ENCODE measurements at places on chromosomes 7 and 10.

DNA sequence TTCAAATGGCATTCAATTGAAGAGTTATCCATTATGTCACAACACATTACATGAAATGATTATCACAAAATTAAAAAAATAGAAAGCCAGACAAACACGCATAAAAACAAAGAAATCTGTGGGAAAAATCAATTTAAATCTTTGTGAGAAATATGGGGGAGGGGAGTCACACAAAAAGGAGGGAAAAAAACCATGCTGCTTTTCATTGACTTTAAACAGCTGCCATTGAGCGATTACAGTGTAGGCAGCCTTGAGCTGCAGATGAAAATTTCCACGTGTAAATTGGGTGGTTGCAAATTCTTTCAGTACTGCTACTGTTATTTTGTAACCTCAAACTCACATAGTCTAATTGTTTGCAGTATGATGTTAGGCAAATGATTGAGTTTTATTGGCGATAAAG is 889.9 kb upstream of the PHF14 start:
- DNase-seq = no peak

GRCh38 chr7:135734343-135734689 is 6.3 kb upstream of the SLC13A4 start:
- DNase-seq = no peak

DNA sequence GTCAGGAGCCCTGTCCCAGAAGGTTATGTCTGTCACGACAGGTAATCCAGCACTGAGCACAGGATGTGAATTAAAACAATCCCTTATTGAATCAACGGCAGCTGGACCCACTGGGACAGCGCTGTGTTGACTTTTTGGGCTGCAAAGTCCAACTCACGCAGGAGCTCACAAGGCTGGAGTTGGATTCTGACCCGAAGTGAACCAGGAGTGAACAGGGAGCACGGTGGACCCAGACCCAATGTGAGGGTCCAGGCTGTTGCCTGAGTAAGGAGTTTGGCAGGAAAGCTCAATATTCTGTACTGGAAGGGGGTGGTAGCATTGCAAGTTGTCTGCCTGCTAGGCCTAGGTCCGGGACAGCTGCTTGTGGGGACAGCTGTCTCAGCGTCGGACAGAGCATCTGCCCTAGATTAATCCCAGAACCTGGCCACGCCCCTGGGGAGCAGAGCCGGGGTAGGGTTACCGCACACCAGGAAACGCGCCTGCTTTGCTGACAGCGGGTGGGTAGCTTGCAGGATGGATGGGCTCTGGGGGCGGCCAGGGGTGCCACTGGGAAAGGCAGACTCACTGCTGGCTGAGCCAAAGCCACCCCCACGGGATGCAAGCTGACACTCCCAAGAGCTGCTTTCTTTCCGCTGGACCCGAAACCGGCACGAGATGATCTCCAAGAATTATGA is 24.0 kb downstream of the COL26A1 start:
- no peak for DNase-seq

GRCh38 chr10:87860156-87860795 is 3.1 kb downstream of the KLLN start:
- DNase-seq = no peak

DNA sequence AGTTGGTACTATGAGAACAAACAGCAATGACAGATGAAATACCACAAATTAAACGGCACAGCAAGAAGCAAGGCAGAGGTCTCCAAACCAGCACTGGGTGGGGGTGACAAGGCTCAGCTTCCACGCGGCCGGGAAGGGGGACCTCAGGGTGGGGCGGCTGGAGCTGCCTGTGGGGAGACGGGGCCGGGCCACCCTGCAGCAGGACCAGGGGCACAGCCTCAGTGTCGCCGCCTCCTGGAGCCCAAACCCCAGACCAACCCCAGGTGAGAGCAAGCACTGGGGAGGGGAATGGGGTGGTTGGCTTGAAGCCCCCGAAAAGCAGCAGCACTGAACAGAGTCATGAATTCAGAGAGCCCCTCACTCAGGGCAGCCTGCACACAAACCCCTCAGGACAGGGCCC is 49.3 kb upstream of the PRKAR1B start:
- no peak for DNase-seq

GRCh38 chr7:116929914-116930913 is 23.1 kb upstream of the ST7 start:
- peak; percentile 55 for DNase-seq

- no peak for DNase-seq
Measured at GRCh38 chr7:101241443-101242349, 3.2 kb downstream of the FIS1 start.

GRCh38 chr10:5447611-5448071 is 35.3 kb downstream of the NET1 start:
- DNase-seq = no peak

DNA sequence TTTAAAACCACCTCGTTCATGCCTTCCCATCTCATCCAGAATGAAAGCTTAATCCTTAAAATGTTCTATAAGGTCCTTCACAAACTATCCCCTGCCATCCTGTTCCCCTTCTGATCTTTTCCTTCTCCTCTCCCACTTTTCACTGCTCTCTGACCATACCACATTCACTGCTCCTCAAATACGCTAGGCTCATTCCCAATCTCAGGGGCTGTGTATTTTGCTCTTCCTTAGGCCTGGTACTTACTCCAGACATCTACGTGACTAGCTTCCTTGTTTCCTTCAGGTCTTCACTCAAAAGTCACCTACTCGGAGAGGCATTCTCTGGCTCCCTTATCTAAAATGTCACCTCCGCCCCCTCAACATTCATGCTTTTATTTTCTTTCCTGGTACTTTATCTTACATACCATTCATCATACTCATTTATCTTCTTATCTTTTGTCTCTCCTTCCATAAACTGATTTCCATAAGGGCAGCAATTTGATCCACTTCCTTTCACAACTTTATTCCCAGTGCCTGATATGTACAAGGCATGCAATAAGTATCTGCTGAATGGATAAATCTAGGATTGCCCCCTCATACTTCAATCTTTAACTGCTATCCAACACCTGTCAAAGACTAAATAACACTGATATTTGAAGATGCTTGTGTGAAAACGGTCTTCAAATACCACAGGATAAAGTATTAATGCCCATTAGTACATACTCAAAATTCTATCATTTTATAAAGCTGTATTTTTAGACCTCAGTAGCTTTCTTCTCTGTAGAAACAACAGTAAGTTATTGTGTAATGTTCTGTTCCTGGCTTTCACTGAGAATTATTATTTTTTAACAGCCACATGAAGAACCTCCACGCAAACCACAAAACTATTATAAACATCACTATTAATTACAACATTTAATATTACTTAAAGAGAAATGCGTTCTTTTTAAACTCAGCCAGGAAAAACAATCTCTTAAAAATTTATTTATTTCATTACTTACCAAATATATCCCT is 27.0 kb downstream of the JMJD1C start:
- no peak for DNase-seq

- DNase-seq = no peak
Measured at GRCh38 chr10:47316131-47316530, 6.1 kb upstream of the GDF2 start.

DNA sequence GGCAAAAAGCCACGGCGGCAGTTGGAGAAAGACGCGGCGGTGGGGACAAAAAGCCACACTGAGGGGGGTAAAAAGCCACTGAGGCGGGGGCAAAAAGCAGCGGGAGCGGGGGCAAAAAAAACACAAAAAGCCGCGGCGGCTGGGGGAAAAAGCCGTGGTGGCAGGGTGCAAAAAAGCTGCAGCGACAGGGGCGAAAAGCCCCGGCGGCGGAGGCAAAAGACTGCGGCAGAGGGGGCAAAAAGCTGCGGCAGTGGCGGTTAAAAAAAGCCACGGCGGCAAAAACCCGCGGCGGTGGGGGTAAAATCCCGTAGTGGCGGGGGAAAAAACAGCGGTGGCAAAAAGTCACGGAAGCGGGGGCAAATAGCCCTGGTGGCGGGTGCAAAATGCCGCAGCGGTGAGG is 527.3 kb downstream of the ZNF33B start:
- DNase-seq = no peak

DNA sequence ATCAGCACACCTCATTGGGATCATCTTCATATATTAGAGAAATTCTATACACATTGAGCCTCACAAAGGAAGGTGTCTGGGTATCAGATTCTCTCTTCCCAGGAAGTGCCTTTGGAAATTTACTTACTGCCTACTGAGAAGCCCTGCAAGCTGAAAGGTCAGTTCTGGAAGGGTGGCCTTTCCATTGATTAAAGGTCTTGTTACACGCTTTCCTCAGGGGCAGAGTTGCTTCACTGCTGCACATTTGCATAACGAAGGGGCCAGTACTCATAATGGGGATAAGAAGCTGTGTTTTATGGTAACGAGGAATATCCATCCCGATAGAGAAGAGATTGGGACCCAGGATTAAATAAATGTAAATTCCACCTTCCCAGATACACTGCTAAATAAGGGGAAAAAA is 19.4 kb upstream of the IL15RA start:
- no peak for DNase-seq

GRCh38 chr7:94446308-94446707 is 51.6 kb downstream of the COL1A2 start:
- DNase-seq = no peak

- no peak for DNase-seq
Measured at GRCh38 chr10:75827587-75828021, 396.2 kb downstream of the LRMDA start.

DNA sequence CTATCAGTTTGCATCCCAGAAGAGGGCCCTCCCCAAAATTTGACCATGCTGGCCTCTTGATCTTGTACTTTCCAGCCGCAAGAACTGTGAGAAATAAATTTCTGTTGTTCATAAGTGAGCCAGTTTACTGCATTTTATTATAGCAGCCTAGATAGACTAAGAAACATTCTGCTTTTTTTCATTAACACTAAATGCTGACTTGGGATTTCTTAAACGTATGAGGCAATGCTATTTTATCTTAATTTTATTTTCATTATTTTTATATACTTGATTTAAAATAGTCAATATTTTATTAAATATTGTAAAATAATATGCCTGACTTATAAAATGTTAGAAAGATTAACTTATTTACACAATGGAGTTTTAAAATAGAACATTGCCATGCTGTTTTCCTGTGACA is 341.8 kb upstream of the CNTNAP2 start:
- no peak for DNase-seq

- DNase-seq = no peak
Measured at GRCh38 chr10:89525556-89525955, 9.8 kb downstream of the SLC16A12 start.

DNA sequence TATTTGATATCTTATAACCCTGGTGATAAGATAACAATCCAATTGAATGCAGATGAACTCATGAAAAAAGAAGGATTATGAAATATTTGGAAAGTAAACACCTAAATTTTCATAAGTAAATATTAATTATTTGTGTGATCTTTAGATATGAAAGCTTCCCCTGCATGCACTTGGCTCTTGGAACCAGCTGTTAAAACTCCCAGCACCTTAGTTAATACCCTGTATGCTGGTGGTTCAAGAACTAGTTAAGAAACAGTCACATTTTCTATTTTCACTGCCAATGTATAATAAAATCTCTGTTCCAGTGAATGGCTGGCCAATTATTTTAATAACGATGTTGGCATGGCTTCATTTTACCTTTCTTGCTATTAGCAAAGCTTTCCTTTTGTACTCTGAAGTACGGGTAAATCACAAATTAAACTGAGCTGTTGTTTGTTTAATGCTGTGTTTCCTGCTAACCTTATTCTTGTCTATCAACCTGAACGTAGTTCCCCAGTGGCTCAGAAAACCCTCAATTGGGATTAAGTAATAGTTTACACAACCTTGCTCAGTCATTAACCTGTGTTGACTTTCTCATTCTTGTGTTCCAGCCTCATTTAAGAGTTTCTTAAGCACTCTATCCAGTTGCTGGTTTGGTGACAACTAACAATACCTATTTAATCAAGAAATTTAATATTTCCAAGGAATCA is 38.9 kb downstream of the MET start:
- no peak for DNase-seq

- DNase-seq = no peak
Measured at GRCh38 chr10:21385536-21385935, 139.9 kb downstream of the SKIDA1 start.

DNA sequence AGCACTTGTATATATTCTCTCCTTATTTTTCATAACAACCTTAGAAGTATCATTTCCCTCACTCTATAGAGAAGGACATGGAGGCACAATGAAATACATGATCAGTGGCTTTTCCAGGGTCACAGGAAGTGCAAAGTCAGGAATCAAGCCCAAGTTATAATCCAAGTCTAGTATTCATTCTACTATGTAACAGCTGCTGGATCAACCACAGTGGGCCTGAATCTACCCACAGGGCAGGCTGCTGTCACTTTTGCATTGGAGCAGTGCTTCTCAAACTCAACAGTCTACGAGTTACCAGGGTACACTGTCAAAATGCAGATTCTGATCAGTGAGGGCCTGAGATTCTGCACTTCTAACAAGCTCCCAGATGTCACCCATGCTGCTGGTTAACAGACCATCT is 18.3 kb downstream of the ZDHHC16 start:
- no peak for DNase-seq

GRCh38 chr10:78550090-78550489 is 516.4 kb downstream of the RPS24 start:
- no peak for DNase-seq

- DNase-seq = no peak
Measured at GRCh38 chr10:5434017-5434753, 21.8 kb downstream of the NET1 start.

DNA sequence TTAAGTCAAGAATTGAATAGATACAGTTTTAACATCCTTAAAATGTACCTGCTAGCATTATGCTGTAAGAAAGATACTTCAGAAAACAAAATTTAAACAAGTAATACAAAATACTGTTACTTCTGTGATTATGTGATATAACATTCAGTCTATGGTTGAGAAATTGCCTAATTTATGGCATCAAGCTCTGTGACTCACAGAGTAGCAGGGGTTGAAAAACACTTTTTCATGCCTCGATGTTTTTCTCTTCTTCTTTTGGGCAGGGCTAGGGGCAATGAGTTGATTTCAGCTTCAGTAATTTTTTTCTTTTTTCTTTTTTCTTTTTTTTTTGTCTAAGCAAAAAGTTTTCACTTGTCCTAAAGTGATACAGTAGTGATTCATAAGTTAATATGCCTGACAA is 209.2 kb downstream of the MBL2 start:
- no peak for DNase-seq

- no peak for DNase-seq
Measured at GRCh38 chr10:57338823-57339558, 928.7 kb downstream of the IPMK start.

GRCh38 chr7:4883372-4884144 is at the start of gene RADIL:
RADIL (minus strand) TSS chr7:4883716; CDS start chr7:4878139, 5,577 bp downstream.
- peak; percentile 82 for DNase-seq

- DNase-seq = no peak
Measured at GRCh38 chr10:63236113-63236935, 103.2 kb downstream of the NRBF2 start.

Data from stimulated activated CD8-positive, alpha-beta memory T cell treated with anti-CD3 and anti-CD28 coated beads, Interleukin-4, amount 100 ng/mL, for 24 hours (primary cell).